Progenitor cell of endocrine pancreas (in vitro differentiated cells): ENCODE measurements at places on chromosomes 1 and 21.

DNA sequence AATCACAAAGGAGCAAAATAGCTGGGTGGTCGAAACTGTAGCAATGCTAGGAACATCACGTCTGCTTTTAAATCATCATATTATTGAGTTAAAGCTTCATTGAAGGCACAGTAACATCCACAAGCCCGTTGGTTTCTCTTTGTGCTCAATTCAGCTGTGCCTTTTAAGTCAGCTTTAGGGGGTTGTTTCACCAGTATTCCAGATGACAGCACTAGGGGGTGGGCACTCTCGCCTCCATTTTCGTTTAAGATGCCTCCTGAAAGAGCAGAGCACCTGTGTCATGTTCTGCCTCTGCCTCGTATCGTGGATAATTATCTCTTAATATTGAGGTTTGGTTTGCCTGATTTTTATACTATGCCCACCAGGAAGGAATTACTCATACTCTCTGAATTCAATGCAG is 139.8 kb upstream of the PTBP2 start:
- no peak for DNase-seq

DNA sequence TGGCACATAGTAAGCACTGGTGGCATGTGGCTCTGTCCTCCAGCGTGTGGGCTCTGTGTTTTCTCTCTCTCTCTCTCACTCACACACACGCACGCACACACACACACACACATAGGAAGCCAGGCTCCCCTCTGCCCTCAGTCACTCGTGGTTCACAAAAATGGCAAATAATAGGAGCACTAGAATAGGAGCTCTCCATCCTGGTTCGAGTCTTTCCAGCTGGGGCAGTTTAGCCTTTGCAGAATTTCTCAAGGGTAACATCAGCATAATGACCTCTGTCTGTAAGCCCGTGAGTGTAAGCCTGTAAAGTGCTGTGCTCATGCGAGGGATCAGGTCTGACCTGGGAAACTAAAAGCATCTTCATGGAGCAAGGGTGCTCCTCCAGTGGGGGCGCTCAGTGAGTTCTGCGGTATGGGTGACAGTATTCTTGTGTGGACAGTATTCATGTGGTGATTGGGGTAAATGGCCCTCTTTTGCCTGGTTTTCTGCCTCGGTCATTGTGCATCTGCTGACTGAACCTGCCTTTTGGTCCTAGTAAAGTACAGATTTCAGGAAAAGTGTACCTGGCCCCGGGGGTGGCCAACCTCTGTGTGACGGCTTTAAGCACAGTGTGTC is 842 bp upstream of the ZC3H12A start:
- DNase-seq, result no peak

- no peak for DNase-seq
These were observed 7.8 kb upstream of the H3-3A start for GRCh38 chr1:226054519-226055327.

GRCh38 chr21:42734323-42734971 is 81.0 kb downstream of the PDE9A start:
- no peak for DNase-seq

GRCh38 chr1:167706363-167706762 is 15.4 kb upstream of the MPZL1 start:
- no peak for DNase-seq

DNA sequence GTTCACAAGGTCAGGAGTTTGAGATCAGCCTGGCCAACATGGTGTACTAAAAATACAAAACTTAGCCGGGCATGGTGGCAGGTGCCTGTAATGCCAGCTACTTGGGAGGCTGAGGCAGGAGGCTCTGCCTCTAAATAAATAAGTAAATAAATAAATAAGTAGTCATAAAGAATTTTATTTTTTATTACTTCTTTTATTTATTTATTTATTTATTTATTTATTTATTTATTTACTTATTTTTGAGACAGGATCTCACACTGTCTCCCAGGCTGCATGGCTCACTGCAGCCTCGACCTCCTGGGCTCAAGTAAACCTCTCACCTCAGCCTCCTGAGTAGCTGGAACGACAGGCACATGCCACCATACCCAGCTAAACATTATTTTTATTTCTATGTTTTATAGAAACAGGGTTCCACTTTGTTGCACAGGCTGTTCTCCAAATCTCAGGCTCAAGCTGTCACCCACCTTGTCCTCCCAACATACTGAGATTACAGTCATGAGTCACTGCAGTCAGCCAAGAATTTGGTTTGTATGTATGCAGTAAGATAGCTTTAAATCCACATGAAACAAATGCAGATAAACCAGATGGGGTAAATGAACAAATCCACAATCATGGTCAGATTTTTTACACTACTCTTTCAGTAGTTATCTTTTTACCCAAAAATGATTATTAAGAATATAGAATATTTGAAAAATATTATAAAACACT is 523.3 kb upstream of the RGS18 start:
- DNase-seq, result no peak

DNA sequence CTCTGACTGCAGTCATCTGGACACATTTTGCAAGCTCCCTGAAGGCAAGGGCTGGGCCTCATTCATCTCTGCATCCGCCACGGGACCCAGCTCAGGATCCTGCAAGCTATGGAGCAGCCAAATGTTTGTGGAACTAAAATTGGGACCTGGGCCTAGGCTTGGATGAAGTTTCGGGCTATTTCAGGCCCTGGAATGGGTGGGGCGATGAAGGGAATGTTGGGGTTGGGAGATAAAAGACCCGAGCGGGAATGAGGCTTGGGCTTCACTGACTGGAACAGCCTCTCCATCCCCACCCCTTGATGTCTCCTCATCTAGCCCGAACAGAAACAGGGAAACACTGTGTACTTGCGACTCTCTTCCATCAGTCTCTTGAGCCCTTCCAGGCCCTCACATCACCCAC is 7.3 kb upstream of the AHCYL1 start:
- DNase-seq, result no peak
